Regular cardiac myocyte (primary cell): ENCODE measurements at places on chromosomes 2 and 18. TPM values are rescaled to one million over a fixed set of nuclear protein-coding genes. Genes with fewer than 3 reads are reported as not detected.

FOXD4L1 gene
- 0.19 and 0.28 TPM in 2 replicates for total RNA-seq

SERPINB7 gene
- total RNA-seq, result 0.28 and 0.38 TPM in 2 replicates

GLI2 gene
- 2.0 and 9.8 TPM in 2 replicates for total RNA-seq

FAM237A gene
- total RNA-seq, result not detected in 2 replicates

ELOA2 gene
- not detected in 2 replicates for total RNA-seq

SDC1 gene
- total RNA-seq, result 14.4 and 19.6 TPM in 2 replicates

RPRD1A gene
- 59.5 and 63.3 TPM in 2 replicates for total RNA-seq

DSG1 gene
- not detected in 2 replicates for total RNA-seq

DPP4 gene
- 87.2 and 433 TPM in 2 replicates for total RNA-seq

SERPINB13 gene
- total RNA-seq, result not detected in 2 replicates

CHMP3 gene
- 73.6 and 79.8 TPM in 2 replicates for total RNA-seq

TACR1 gene
- total RNA-seq, result 0.19 and 0.56 TPM in 2 replicates

NGEF gene
- total RNA-seq, result 0.28 and 1.9 TPM in 2 replicates

KIAA1328 gene
- 3.3 and 5.1 TPM in 2 replicates for total RNA-seq

ABCG8 gene
- total RNA-seq, result not detected in 2 replicates

PSMA8 gene
- under 0.01 TPM in 1 of 2 replicates, not detected in the other for total RNA-seq

TM4SF20 gene
- under 0.01 and 0.28 TPM in 2 replicates for total RNA-seq

CCDC150 gene
- total RNA-seq, result 3.9 and 6.7 TPM in 2 replicates

PTPRN gene
- 2.1 and 12.7 TPM in 2 replicates for total RNA-seq

MAP3K19 gene
- total RNA-seq, result not detected in 2 replicates

COL4A4 gene
- 4.4 and 24.0 TPM in 2 replicates for total RNA-seq

CD207 gene
- total RNA-seq, result not detected in 2 replicates

CYS1 gene
- 0.58 and 1.7 TPM in 2 replicates for total RNA-seq

POTEC gene
- total RNA-seq, result under 0.01 TPM in 2 replicates
